Activated T-helper 9 cell treated with anti-CD3 and anti-CD28 coated beads, Interleukin-2, amount 50 U/mL, for 16 hours (primary cell): ENCODE measurements at places on chromosomes 3 and 15.

DNA sequence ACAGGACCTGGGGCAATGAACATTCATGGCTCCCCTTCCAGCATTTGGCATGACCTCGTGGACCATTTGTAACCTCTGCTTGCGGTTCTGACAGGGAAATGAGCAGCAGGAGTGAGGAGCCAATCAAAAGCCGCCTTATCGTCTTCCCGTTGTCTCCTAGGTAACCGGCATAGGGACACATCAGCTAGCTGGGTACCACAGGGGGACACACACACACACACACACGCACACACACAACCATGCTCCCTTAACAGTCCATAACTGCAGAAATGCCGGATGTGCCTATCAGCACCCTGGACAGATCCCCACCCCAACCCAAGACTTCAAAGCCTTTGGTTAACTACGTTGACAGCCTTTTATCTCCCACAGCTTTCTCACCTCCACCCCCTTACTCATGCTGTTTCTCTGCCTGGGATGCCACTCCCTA is 53.4 kb upstream of the CCDC174 start:
- peak; percentile 12 for DNase-seq

DNA sequence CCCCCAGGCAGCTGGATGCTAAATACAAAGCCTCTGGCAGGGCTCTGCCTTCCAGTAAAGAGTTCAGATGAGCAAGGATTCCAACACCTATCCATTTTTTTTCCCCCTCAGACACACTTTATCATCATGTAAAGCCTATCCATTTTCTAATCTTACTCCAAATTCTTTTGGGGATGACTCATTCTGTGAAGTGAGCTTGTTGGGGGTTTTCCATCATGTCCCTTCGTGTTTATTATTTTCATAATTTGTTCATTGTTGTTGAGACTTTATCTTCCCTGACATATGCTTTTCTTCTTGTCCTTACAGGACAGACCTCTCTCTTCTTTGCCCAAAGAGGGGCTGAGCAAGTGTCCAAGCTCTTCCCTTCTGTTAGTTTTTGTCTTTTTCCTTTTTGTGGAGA is 34.7 kb upstream of the SH3BP5 start:
- no peak for DNase-seq

DNA sequence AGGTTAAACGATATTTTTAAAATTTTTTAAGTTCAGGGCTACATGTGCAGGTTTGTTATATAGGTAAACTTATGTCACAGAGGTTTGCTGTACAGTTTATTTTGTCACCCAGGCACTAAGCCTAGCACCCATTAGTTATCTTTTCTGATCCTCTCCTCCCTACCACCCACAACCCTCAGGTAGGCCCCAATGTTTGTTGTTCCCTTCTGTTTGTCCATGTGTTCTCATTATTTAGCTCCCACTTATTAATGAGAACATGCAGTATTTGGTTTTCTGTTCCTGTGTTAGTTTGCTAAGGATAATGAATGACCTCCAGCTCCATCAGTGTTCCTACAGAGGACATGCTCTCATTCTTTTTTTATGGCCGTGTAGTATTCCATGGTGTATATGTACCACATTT is 14.9 kb downstream of the FAM162A start:
- no peak for DNase-seq

- DNase-seq = no peak
Observed at GRCh38 chr3:191070201-191070600, 128.8 kb upstream of the OSTN start.

- peak; percentile 50 for DNase-seq
Observed at GRCh38 chr15:89416339-89417183, 79.8 kb downstream of the RHCG start.
